ENCODE measurements at places on chromosomes 7 and 10.

DNA sequence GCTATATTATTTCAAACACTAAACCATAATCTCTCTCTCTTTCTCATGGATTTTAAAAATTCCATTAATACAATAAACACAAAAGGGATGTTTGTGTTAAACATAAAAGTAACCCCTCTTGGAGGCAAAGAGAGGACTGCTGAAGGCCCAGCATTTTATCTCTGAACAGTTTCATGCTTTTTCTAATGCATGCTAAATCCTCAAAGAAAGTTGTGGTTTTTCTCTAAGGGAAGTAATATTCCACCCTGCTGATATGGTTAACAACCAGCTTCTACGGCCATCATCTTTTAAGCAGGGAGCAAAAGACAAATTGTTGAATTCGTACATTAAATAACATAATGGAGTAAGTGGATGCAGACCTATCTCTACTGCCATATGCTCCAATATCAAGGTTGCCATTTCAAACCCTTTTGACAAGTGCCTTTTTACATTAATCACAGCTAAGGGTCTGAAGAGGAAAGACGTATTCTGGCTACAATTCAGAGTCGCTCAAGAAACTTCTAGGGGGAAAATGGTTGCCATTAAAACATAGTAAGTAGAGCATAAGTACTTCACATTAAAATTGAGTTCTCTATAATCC lies 103.1 kb downstream of the SLC25A13 start:
- DNase-seq, result no peak

- no peak for DNase-seq
Observed at GRCh38 chr7:95545007-95545615, 51.2 kb downstream of the PDK4 start.

GRCh38 chr7:39693812-39694211 lies 70.4 kb downstream of the RALA start:
- DNase-seq, result no peak

- peak; percentile 48 for DNase-seq
Observed at GRCh38 chr7:5694221-5694754, 87.2 kb downstream of the RNF216 start.

- DNase-seq, result no peak
Observed at GRCh38 chr10:49540056-49540797, 1.3 kb upstream of the ERCC6 start.

DNA sequence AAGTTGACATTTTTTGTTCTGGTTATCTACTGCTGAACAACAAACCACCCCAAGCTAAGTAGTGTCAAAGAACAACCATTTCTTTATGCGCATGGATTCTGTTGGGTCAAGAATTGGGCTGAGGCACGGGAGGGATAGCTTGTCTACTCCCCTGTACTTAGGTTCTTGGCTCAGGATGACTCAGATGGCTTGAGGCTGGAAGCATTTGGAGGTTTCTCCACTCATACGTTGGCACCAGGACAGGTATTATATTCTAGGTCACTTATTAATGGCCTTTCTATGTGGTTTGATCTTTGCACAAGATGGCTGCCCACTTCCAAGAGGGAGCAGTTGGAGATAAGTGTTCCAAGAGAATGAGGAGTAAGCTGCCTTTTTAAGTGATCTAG lies 11.8 kb upstream of the TFAM start:
- no peak for DNase-seq

- DNase-seq, result no peak
Observed at GRCh38 chr10:82932451-82932850, 1057.5 kb downstream of the NRG3 start.

- no peak for DNase-seq
Observed at GRCh38 chr7:99422186-99422585, 13.4 kb downstream of the BUD31 start.

- DNase-seq, result no peak
Observed at GRCh38 chr10:77744245-77744644, 106.6 kb upstream of the KCNMA1 start.

- no peak for DNase-seq
Observed at GRCh38 chr10:73814896-73815718, 3.7 kb upstream of the NDST2 start.

- no peak for DNase-seq
Observed at GRCh38 chr10:121526135-121526790, 72.0 kb downstream of the FGFR2 start.

DNA sequence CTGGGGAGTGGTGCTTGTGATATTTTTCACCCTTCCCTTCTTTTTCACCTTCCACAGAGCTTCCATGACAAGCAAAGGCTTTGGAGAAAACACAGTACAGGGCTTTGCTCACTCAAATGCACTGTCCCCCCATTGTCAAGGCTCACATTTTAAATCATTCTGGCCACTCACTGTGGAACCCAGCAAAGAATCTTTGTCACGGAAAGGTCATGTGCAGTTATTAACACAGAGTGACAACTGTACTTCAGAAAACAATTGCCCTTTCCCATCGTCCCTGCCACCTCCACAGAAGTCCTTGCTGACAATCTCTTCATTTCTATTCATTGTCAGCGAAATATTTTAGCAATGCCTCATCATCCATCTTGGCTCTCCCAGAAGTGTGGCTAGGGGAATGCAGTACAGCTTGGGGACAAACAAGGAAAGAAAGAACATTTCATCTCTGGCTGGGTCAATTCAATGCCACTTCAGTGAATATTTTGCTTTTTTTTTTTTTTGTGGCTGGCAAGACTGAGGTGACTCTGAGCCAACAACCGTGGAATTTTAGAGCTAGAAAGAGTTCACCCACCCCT lies 851.0 kb downstream of the KCNMA1 start:
- no peak for DNase-seq

DNA sequence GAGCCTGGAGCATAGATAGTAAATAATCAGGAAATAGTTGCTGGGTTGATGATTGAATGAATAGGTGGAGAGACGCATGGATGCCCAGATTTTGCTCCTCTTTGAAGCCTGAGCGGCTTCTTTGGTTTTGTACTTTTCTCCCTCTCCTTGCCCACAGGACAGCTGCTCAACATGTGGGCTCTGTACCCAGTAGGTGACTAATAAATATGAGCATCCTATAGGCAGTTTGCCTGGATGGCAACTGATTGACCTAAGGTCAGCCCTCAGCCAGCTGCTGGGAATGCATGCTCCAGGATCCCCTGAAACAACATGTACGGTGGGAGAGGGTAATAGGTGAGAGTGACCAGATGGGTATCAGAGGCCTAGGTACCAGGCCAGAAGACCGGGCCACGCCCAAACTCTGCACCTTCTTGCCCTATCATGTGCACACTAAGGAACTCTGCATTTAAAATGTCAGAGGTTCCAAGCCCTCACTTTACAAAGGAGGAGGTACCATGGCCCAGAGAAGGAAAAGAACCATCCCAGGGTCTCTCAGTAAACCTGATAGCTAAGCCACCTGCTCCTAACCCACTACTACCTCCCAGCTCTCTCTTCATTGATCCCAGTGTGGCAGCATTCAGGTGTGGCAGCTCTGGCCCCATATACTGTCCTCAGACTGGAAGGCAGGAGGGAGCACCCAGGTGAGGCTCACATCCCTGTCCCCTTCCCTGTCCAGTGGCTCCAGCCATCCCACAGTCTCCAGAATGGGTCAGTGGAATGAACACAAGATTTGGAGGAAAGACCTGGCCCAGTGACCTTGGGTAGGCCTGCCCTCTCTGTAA lies 2.7 kb upstream of the ZCCHC24 start:
- no peak for DNase-seq

DNA sequence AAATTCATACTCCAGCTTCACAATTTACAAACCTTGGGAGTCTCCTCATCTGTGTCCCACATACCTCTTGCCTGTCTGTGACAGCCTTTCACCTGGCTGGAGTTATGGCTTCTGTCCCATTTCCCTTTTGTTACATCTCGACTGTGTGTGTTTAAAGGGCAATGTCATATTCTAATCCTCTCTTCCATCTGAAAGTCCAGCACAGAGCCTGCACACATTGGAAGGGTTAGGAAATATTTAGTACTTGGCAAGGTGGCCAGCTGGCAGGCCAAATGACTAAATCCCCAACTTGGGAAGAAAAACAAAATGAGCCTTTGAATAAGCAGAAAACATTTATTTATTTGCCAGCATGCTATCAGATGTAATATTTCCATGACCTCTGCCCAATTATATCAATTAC lies 120.1 kb upstream of the STK17A start:
- no peak for DNase-seq

- DNase-seq, result no peak
Observed at GRCh38 chr10:131896403-131896802, 4.4 kb upstream of the PPP2R2D start.

DNA sequence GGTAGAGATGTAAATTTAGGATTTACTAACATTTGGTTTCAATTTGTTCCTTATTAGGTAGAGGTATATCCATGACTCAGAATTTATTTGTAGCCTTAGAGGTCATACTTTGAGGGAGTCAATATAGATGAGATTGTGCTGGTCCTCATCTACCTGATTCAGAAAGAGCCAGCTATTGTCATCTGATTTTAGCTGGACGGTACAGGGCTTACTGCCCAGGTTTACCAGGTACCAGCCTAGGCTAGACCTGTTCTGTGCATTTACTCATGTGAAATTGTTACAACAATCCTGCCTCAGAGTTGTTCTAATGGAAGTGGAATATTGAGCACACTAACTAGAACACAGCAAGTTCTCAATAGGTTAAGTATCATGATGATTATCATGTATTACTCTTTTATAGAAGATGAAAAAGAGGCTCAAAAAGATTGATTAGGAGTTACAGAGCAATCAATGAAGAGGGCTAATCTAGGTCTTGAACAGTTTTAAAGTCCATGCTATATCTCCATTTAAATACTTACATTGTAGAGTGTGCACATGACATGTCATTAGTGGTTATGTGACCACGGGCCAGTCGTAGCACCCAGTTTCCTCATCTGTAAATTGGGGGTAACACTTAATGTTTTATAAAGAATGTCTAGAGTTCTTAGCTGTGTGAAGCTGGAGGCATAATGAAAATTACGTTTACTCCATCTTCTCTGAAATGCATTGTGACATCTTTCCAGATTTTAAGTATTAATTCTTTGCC lies 42.1 kb downstream of the TRIM24 start:
- DNase-seq, result no peak

- DNase-seq, result peak; percentile 38
Observed at GRCh38 chr7:43650457-43651052, 67.6 kb downstream of the STK17A start.

- DNase-seq, result no peak
Observed at GRCh38 chr7:64863021-64863420, 40.1 kb upstream of the ZNF273 start.

DNA sequence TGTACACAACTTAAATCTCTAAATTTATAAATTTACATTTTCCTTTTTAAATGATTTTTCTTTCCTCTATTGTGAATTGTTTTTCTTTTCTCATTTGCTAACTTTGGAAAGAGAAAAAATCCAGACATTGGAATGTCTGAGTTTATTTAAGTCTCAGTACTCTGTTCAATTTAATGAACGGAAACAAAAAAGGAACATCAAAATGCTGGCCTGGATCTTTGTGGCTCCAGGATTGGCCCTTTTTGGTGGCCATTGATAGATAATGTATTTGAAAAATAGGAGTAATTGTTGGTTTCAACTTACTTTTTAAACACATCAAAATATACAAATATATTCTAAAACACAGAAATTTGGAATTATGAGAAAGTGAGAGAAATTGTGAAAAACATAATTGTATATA lies 336.0 kb downstream of the SUGCT start:
- DNase-seq, result no peak

DNA sequence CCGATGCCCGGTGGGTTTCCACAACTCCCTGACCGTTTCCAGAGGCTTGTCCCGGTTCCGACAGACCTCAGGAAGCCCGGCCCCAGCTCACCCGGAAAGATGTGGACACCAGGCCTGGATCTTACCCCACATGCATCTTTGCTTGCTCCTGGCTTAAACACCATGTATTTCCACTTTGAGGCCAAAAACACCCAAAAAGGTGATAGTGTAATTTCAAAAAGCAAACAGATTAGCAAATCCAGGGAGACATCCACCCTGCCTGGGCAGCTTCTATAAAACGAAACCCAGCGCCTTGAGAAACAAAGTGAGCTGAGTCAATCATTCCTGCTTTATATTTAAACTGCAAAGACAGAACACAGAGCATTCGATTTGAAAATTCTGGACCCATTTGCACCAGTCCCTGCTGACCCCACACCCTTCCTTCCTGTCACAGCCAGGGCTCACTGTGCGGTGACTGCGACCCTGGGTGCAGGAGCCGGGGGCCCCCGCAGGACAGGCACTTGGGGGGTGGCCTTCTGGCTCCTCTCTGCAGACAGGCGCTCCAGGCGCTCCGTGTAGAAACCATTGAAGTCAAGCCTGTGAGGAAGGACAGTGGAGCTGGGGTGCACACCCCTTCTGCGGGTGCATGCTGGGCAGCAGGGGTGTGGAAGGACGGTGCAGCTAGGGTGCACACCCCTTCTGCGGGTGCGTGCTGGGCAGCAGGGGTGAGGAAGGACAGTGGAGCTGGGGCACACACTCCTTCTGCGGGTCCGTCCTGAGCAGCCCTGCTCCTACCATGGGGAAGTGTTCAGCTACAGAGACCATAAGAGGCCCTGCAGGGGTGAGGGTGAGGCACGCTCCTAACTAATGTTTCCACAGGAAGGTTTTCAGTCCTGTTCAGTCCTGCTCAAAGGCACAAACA lies 2.9 kb upstream of the ADAM8 start:
- no peak for DNase-seq

DNA sequence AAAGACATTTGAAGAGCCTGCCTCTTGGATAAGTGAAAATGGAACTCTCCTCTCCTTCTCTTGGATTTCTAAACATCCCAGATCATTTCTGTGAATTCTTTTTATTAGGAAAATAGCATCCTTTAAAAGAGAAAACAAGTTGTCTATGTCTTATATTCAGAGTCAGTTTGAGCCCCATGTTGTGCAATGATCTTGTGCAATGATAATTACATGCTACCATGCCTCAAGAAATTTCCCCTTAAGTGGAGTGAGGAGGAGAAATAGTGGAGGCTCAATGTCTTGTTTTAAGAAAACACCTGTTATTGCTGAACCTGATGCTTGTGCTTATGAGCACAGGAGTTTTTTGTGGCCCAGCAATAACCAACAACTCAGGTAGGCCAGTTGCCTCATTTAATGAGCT lies 103.6 kb downstream of the NPSR1 start:
- DNase-seq, result no peak

- DNase-seq, result no peak
Observed at GRCh38 chr7:152986376-152986775, 226.8 kb downstream of the ACTR3B start.

GRCh38 chr10:98312349-98312748 lies 44.4 kb upstream of the LOXL4 start:
- no peak for DNase-seq

DNA sequence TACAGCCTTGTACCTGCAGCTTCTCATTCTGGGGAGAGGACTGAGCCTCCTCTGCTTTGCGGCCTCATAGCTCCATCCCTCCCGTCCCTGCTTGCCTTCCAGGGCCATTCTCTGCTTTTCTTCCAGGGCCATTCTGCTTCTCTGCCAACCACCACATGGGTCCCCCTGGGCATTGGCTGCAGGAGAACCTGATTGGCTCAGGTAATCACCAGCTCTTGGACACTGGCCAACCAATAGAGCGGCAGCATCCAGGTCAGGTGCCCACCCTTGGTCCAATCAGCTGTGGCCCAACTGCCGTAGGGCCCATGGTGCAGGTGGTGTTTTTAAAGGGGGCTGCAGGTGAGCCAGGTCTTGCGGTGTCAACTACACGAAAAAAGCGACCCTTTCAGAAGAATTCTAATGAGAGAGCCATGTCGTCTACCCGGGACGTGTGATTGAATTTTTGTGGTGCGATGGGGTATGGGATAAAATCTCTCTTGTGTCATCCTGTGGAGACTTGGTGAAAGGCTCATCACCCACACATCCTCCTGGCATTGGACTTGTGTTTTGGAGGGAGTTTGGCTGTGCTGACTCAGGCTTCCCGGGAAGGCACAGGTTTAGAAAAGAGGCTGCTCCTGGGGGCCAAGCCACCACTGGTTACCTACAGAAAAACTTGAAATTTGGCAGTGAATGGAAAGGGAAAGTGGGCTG lies 46.0 kb upstream of the PODXL start:
- DNase-seq, result no peak

GRCh38 chr10:103824281-103824680 lies 31.1 kb downstream of the SH3PXD2A start:
- no peak for DNase-seq
